ENCODE measurements at places on chromosomes 7 and 10.

DNA sequence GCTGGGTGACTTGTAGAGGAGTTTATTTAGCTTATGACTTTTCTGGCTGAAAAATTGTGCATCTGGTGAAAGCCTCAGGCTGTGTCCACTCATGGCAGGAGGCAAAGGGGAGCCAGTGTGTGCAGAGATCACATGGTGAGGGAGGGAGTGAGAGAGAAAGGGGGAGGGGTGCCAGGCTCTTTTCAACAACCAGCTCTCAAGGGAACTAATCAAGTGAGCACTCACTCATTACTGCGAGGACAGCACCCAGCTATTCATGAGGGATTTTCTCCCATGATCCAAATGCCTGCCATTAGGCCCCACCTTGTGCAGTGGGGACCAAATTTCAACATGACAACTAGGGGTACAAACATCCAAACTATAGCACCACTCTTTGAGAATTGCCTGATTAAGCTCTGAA lies 590.2 kb downstream of the MAGI2 start:
- no peak for DNase-seq

DNA sequence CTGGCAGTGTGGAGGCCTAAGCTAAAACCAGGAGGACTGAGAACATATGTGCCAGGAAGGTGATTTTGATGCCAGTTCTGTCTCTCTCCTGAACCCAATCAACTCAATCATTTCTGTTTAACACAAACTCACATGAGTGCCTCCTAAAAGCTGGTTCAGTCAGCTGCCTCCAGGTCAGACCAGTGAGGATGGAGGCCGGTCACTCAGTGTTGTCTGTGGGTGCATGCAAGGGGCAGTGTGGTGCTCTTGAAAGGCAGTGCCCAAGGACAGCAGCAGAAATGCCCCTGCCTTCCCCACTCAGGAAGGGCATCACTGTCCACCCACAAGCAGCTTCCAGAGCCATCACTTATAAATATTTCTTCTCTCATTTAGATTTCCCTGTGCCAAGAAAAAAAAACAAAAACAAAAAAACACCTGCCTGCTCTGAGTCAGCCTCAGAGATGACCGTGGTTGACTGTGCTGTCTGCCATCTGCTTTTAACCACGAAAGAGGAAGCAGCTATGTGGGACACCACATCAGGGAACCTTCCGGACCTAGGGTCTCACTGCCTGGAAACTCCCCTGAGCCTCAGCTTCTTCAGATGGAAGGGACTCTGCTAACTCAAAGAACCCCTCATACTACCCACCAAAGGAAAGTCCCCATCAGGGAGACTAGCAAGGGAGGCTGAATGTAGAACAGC lies 39.1 kb downstream of the VOPP1 start:
- no peak for DNase-seq

DNA sequence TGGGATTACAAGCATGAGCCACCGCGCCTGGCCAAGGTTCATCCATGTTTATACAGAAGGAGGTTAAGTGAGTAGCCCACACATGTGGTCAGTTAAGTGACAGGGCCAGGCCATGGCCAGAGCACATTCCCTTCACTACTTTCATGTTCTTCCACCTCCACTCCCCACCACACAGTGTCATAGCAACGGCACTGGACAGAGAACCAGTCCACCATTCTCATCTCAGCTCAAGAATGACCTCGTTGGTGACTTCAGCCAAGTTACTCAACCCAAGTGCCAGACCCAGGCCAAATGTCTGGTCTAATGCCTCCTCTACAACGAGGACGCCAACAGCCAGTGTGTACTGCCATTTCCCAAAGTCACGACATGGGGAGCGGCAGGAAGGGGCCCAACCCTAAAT lies 62.4 kb downstream of the INHBA start:
- no peak for DNase-seq

DNA sequence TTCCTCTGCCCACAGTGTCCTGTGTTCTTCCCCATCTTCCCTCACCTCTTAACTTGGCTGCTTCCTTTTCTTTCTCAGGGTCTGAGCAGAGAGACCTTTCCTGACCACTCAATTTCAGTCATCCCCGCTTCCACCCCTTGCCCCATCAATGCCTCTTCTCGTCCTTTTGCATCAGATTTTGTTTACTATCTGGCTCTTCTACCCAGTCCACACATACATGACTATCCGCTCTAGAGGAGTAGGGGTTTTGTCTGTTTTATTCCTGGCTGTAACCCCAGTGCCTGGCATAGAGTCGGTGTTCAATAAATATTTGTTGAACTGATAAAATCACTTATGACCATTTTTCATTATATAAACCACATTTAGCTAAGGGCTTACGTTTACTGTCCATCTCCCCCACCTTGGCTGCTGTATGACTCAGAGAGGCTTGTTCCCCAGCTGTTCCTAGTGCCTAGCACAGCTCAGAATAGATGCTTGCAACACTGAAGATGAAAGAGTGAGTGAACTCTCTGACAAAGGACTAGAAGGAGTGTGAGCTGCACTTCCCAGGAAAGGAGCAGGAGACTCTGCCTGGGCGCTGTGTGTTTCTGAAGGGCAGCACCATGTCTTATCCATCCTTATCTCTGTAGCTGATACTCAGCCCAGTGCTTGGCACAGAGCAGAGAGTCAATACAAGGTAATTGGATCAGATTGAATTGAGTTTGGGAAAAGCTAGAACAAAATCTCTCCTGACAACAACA lies 21.9 kb downstream of the ARID5B start:
- no peak for DNase-seq

- no peak for DNase-seq
Observed at GRCh38 chr7:154450451-154450850, 398.3 kb downstream of the DPP6 start.

DNA sequence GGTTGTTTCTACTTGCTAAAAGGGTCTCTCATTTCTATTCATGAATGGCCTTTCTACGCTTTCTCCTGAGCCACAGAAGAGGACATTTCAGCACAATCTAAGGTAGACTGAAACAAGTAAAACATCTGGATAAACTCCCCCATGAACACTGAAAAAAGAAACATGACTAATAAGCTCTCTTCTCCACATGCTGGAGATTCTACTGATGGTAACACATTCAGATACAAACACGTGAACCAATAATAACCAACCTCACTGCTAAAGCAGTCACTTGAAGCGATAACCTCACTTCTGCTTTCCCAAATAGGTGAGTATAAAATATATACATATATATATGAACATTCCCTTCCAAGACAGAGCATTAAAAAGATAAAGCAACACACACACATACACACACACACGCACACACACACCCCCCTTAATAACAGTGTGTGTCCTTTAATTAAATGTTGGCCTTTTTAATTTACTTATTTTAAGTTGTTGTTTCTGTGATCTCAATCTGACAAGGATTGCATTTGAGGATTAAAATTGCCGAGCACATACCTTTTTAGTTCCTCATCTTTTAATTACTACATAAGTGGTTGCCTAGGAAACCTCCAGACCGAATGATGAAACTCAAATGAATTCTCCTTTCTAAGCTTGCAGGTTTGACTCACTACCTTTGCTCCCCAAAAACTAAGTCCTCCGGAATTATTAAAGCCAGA lies 292.4 kb upstream of the KLF14 start:
- DNase-seq: peak; percentile 37

DNA sequence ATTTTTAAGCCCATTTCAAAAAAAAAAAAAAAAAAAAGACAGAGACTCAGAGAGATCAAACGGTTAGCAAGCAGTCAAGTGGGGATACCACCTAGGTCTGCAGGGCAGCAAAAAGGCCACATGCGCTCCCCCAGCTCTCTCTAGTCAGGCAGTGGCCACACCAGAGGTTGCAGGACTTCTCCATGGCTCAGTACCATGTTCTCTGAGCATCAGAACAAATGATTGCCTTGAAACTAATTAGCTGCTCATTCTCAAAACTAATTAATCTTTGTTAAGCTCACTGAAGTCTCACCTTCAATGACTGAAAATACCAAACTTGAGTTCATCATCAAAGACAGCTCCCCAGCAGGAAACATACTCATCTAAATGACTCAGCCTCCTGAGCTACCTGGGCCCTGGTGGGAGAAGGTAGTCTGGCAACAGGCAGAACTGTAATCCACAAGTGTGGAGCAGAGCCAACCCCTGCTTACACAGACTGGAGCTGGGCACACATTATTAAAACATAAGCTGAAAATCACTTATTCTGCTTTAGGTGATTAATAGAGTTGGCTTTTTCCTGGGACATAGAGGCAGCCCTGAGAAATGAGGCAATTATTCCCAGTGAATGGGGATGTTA lies 319.6 kb downstream of the GRID1 start:
- DNase-seq: no peak

DNA sequence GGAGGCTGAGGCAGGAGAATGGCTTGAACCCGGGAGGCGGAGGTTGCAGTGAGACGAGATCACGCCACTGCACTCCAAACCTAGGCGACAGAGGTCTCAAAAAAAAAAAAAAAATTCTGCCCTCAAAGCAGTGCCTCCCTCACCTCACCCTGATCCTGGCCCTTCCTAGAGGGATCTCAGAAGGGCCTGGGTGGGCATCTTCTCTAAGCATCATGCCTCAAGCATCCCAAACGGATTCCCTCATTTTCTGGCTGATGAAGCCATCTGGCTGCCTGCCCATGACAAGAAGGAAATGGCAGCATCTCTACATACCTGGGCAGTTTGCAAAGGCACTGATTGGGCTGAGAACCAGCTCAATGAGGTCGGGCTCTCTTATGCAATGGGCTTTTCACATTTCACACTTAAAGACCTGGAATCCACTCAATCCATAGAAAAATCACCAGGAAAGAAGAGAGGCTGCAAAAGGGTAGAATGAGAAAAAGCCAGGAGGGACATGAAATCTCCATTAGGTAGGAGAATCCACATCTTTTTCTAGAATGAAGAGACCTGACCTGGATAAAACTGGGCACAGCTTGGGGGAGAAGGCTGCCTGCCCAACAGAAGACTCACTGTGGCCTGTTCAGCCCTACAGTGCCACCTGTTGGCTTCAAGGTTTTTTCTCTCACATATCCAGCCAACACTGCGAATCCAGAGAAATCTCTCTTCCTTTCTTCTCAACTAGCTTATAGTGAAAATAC lies 48.1 kb downstream of the PDLIM1 start:
- DNase-seq: no peak

Measured in NCI-H524 (cell line).